ENCODE measurements at places on chromosomes 12 and 14. TPM values are rescaled to one million over a fixed set of nuclear protein-coding genes. Genes with fewer than 3 reads are reported as not detected.

ATP2B1 gene
- polyA plus RNA-seq, result 59.3 TPM

LMO3 gene
- not detected for polyA plus RNA-seq

PITPNM2 gene
- not detected for polyA plus RNA-seq

SERPINA12 gene
- not detected for polyA plus RNA-seq

TNS2 gene
- 0.43 TPM for polyA plus RNA-seq

PYM1 gene
- 39.5 TPM for polyA plus RNA-seq

TAS2R19 gene
- not detected for polyA plus RNA-seq

NINJ2 gene
- polyA plus RNA-seq, result 92.7 TPM

SLC2A14 gene
- polyA plus RNA-seq, result 0.21 TPM

A2ML1 gene
- polyA plus RNA-seq, result not detected

NKX2-1 gene
- not detected for polyA plus RNA-seq

DIO2 gene
- not detected for polyA plus RNA-seq

PROX2 gene
- polyA plus RNA-seq, result not detected

All from CD14-positive monocyte (primary cell).